ENCODE measurements at places on chromosomes 7 and 10. TPM values are rescaled to one million over a fixed set of nuclear protein-coding genes. Genes with fewer than 3 reads are reported as not detected.

The CDHR1 gene
- total RNA-seq = not detected

DNA sequence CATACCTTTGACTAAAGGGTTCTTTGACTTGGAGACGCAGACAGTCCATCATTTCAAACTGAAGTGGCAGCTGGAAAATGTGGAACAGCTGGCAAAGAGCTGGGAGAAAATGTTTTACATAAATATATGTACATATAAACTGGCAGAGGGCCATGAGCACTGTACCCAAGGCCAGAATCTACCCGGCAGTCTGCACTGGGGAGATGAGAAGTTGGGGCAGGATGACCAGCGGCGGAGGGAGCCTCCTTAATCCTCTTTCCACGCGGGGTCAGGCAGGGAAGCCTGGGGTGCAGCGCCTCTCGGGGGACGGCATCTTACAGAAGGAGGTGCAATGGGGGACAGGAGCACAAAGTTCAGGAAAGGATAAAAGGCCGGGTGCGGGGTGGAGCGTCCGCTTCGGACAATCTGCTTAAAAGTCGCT, 1.3 kb downstream of the GLI3 start:
- H3K4me3 ChIP-seq = no peak overlapping the region
- DNase-seq = no peak
- peaks cover 4% of the 10 kb centered on the region for H3K27me3 ChIP-seq
- H3K27ac ChIP-seq = no peak overlapping the region
- H3K36me3 ChIP-seq = no peaks in the 10 kb centered on the region

- no peaks in the 10 kb centered on the region for H3K4me1 ChIP-seq
- H3K36me3 ChIP-seq = no peaks in the 10 kb centered on the region
- DNase-seq = no peak
- peaks cover 3% of the 10 kb centered on the region for H3K27me3 ChIP-seq
- no peak overlapping the region for H3K4me3 ChIP-seq
Measured at GRCh38 chr7:6491194-6491593, 43.4 kb upstream of the DAGLB start.

DNA sequence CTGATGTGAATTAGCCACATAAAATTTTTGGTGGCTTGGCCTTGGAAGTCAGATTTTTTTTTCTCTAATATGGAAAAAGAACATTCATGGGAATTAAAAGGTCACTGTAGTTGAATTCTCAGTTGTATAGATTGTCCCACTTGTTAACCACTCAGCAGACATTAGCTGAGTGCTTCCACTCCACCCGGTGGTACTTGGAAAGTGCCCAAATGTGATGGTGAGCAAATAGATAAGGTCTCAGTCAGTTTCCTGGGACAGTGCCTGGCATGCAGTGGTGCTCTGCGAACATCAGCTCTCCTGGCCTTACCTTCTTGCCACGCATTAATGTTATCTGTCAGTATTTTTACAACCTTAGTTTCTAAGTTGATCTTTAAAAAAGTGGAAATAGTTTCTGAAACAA, 1.4 kb downstream of the ATP5F1C start:
- peak overlapping the region; percentile 72 for H3K4me3 ChIP-seq
- H3K27me3 ChIP-seq = no peaks in the 10 kb centered on the region
- H3K36me3 ChIP-seq = peaks cover 1% of the 10 kb centered on the region
- no peak overlapping the region for H3K27ac ChIP-seq
- H3K4me1 ChIP-seq = peaks cover 72% of the 10 kb centered on the region

DNA sequence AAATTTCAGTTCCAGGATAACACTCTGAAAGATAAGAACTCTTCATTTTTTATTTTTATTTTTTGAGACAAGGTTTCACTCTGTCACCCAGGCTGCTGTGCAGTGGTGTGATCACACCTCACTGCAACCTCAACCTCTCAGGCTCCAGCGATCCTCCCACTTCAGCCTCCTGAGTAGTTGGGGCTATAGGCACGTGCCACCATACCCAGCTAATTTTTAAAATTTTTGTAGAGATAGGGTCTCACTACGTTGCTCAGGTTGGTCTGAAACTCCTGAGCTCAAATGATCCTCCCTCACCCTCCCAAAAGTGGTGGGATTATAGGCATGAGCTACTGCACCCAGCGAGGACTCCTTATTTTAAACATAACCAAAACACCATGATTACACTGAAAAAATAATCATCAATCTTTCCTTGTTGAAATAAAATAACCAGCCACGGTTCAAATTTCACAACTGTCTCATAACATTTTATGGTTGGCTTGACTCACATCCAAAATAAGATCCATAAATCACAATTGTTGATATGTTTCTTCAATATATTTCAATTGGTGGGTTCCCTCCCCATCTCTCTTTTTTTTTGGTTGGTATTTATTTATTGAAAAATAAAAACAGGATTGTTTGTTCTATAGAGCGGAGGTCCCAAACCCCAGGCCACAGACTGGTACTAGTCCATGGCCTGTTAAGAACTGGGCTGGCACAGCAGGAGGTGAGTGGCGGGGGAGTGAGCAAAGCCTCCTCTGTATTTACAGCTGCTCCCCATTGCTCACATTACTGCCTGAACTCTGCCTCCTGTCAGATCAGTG, 60.1 kb upstream of the FAM171A1 start:
- DNase-seq = no peak
- H3K36me3 ChIP-seq = no peaks in the 10 kb centered on the region
- H3K4me3 ChIP-seq = no peak overlapping the region
- no peak overlapping the region for H3K27ac ChIP-seq
- H3K27me3 ChIP-seq = no peaks in the 10 kb centered on the region

The NPC1L1 gene
- 3.8 TPM for total RNA-seq

The GNAT3 gene
- total RNA-seq = not detected

DNA sequence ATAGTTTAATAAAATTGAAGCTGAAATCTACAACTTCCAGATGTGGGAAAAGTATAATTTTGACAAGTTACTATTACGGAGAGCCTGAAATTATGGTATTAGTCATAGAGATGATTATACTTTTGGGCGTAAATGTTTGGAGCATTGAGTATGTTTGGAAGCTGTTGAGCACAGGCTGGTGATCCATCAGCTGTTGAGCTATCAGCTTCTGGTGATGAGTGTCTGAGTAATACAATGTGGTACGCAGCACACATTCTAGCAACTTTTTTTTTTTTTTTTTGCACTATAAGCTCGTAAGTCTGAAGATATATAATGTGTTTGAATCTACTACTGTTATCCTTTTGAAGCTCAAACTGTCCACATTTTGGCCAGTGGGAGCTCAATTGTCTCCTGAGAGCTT, 123.4 kb downstream of the ATE1 start:
- peaks cover 17% of the 10 kb centered on the region for H3K4me1 ChIP-seq
- H3K4me3 ChIP-seq = no peak overlapping the region
- no peaks in the 10 kb centered on the region for H3K36me3 ChIP-seq
- no peak overlapping the region for H3K27ac ChIP-seq
- H3K27me3 ChIP-seq = no peaks in the 10 kb centered on the region

The PDSS1 gene
- 23.0 TPM for total RNA-seq

GRCh38 chr10:95729323-95730055, 26.5 kb upstream of the ENTPD1 start:
- H3K27ac ChIP-seq = no peak overlapping the region
- H3K27me3 ChIP-seq = peaks cover 8% of the 10 kb centered on the region
- no peak overlapping the region for H3K4me3 ChIP-seq
- DNase-seq = no peak
- H3K4me1 ChIP-seq = no peaks in the 10 kb centered on the region

DNA sequence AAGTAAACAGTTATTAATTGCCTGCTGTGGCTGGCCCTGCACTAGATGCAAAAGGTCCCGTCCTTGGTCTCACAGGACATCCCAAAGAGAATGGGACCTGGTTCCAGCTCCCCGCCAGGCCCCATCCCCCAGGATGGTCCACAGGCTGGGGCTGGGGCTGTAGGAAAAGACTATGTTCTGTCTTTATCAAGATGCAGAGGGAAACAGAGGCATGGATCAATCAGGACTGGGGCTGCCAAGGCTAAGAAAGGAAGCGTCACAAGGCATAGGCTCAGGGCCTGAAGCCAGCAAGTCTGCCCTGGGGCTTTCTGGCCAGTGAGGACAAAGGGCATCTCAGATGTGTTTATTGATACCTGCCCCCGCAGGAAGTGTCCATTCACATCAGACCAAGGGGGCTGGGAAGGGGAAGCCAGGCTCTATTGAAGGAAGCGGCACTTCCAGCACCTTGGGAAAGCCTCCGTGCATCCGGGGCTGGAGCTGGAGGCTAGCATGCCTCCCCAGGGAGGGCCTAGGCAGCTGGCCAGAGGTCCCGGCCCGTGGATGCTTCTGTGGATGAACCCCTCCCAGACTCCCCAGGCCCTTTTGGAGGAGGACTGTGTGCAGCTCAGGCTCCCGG, 5.8 kb downstream of the VSIR start:
- H3K27ac ChIP-seq = peak overlapping the region; percentile 39
- H3K36me3 ChIP-seq = no peaks in the 10 kb centered on the region
- H3K4me1 ChIP-seq = peaks cover 42% of the 10 kb centered on the region
- H3K4me3 ChIP-seq = peak overlapping the region; percentile 17
- peaks cover 24% of the 10 kb centered on the region for H3K27me3 ChIP-seq

GRCh38 chr7:77747718-77748117, 50.5 kb downstream of the TMEM60 start:
- no peak overlapping the region for H3K27ac ChIP-seq
- H3K36me3 ChIP-seq = peaks cover 16% of the 10 kb centered on the region
- peaks cover 17% of the 10 kb centered on the region for H3K4me1 ChIP-seq

The UBTD1 gene
- 7.9 TPM for total RNA-seq

DNA sequence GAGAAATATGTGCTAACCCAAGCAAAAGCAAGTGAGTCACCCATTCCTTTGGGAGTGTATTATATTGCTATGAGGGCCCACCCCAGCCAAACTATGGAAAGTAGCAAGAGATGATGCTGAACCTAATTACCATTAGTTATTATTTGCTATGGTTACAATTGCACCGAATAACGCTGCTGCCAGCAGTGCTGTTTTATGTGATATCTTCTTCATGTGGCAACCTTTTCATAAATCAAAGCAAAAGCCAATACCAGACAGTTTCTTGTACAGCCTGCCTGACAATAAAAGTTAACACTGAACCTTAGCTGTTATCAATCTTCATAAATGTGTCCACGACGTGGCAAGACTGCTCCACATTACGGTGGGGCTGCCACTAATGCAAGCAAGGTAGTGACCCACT, 241.7 kb upstream of the PLXNA4 start:
- H3K27me3 ChIP-seq = no peaks in the 10 kb centered on the region
- H3K36me3 ChIP-seq = no peaks in the 10 kb centered on the region
- no peaks in the 10 kb centered on the region for H3K4me1 ChIP-seq
- H3K27ac ChIP-seq = no peak overlapping the region
- DNase-seq = no peak
- no peak overlapping the region for H3K4me3 ChIP-seq

DNA sequence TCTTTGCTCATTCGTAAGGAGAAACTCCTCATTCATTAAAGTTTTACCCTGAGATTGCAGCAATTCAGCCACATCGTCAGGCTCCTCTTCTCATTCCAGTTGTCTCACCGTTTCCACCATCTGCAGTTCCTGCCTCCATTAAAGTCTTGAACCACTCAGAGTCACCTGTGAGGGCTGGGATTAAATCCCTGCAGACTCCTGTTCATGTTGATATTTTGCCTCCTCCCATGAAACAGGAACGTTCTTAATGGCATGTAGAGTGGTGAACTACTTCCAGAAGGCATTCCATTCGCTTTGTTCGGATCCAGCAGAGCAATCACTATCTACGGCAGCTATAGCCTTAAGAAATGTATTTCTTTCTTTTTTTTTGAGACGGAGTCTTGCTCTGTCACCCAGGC, 96.5 kb upstream of the FAM20C start:
- H3K27me3 ChIP-seq = peaks cover 39% of the 10 kb centered on the region
- no peak for DNase-seq
- H3K4me3 ChIP-seq = no peak overlapping the region
- H3K36me3 ChIP-seq = no peaks in the 10 kb centered on the region
- H3K27ac ChIP-seq = no peak overlapping the region
- no peaks in the 10 kb centered on the region for H3K4me1 ChIP-seq

- H3K4me3 ChIP-seq = no peak overlapping the region
- no peaks in the 10 kb centered on the region for H3K36me3 ChIP-seq
Measured at GRCh38 chr10:49643241-49644034, 29.6 kb downstream of the CHAT start.

DNA sequence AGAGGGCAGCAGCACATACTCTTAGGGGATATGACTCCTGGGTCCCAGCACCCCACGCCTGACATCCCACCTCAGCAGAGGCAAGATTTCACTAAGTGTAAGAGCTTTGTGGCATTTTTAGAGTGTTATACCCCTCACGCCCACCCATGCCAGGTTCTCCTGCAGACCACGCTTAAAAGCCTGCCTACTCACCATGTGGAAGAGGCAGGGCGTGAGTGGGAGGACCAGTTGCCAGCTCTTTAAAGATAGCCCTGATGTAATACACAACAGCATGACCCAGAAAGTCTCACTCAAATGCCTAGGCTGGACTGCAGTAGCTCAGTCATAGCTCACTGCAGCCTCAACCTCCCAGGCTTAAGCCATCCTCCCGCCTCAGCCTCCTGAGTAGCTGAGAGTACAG, 44.4 kb upstream of the CELF2 start:
- no peaks in the 10 kb centered on the region for H3K4me1 ChIP-seq
- no peaks in the 10 kb centered on the region for H3K27me3 ChIP-seq
- no peak overlapping the region for H3K4me3 ChIP-seq
- DNase-seq = no peak

GRCh38 chr10:112875476-112876267, 74.4 kb upstream of the TCF7L2 start:
- H3K4me3 ChIP-seq = no peak overlapping the region
- H3K27ac ChIP-seq = no peak overlapping the region
- H3K36me3 ChIP-seq = no peaks in the 10 kb centered on the region
- DNase-seq = peak; percentile 47
- H3K27me3 ChIP-seq = no peaks in the 10 kb centered on the region
- H3K4me1 ChIP-seq = peaks cover 37% of the 10 kb centered on the region

- no peaks in the 10 kb centered on the region for H3K36me3 ChIP-seq
- H3K4me3 ChIP-seq = no peak overlapping the region
- no peak for DNase-seq
- no peak overlapping the region for H3K27ac ChIP-seq
- no peaks in the 10 kb centered on the region for H3K27me3 ChIP-seq
Measured at GRCh38 chr7:112056409-112056808, 149.8 kb downstream of the DOCK4 start.
